ENCODE measurements at places on chromosomes 4 and X.

GRCh38 chr4:174746710-174747109 lies 82.3 kb downstream of the GLRA3 start:
- no peaks in the 10 kb centered on the region for H3K4me1 ChIP-seq
- no peak for DNase-seq
- H3K4me3 ChIP-seq: no peak overlapping the region
- H3K27me3 ChIP-seq: no peaks in the 10 kb centered on the region
- H3K27ac ChIP-seq: no peak overlapping the region

DNA sequence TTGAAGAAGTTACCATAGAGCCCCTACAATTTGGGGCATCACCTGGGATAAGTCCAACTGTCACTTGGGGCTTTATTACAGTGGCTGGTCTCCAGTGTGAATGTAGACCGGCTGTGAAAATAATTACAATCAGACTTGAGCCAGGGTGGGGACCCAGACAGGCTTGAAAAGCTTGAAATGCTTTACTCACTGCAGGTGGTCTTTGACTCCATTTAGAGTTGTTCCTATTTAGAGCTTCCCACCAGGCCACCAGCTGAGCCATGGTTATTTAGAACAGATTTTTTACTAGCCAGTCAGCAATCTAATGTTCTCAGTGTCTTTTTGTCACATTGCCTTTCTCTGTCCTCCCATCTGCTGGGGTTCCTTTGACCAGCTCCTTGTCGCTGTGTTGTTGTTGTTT lies 5.7 kb downstream of the ARHGAP10 start:
- no peak overlapping the region for H3K4me3 ChIP-seq
- no peak overlapping the region for H3K27ac ChIP-seq
- DNase-seq: no peak
- H3K27me3 ChIP-seq: no peaks in the 10 kb centered on the region

- H3K4me3 ChIP-seq: no peak overlapping the region
- DNase-seq: no peak
- no peak overlapping the region for H3K27ac ChIP-seq
- no peaks in the 10 kb centered on the region for H3K4me1 ChIP-seq
- no peaks in the 10 kb centered on the region for H3K27me3 ChIP-seq
Measured at GRCh38 chr4:146590801-146591200, 47.9 kb upstream of the POU4F2 start.

DNA sequence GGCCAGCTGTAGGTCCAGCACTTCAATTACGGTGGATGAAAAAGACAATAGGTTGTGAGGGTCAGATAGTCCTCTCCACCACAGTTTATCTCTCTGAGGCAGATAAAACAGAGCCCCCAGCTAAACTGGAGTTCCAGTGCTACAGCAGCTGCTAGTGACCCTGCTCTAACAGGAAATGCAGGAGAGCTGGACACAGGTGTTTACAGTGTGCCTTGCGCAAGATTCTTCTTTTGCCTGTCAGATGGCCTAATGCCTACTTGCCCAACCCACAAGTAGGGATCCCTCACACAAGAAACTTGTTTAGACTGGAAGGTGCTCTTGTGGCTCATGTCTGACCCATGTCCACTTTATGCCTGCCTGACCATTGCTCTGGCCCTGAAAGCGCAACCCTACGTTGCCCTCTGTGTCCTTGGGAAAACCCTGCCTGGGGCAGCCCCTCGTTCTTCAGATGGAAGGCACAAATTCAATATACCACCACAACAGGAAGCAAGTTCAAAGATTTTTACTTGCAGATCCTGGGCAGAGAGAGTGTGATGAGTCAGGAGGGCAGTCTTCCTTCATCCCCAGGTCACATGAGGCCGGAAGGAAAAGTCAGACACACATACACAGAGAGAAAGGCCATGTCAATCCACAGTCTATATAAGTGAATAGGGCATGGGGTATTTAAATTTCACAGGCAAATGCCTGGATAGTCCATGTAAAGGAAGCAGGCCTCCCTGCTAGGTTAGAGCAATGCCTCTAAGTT lies 105.1 kb upstream of the ADGRL3 start:
- H3K27me3 ChIP-seq: no peaks in the 10 kb centered on the region
- H3K27ac ChIP-seq: no peak overlapping the region
- no peaks in the 10 kb centered on the region for H3K4me1 ChIP-seq
- H3K36me3 ChIP-seq: no peaks in the 10 kb centered on the region
- H3K4me3 ChIP-seq: no peak overlapping the region
